A172 (cell line): ENCODE measurements at places on chromosomes 16 and 17. TPM values are rescaled to one million over a fixed set of nuclear protein-coding genes. Genes with fewer than 3 reads are reported as not detected.

NAGS gene
- total RNA-seq = 1.1 and 1.4 TPM in 2 replicates

GRCh38 chr16:84648595-84649510 is 542 bp downstream of the KLHL36 start:
- no peak for DNase-seq

DNA sequence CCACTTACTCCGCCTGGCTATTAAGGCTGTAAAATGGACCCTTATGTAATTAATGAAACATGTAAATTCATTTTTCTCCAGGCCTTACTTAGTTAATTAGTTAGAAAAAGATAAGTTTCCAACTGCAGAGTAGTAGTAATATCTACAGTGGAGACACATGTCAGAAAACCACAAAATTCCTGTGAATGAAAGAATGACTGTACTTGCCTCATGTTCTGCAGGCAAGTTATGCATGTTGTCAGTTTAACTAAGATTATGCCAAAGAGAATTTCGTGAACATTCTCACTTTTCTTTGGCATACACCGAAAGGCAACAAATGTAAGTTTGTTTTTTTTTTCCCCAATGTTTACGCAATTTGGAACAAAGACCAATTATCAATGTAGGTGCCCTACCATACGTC is 16.8 kb upstream of the CCL1 start:
- DNase-seq = no peak

GRCh38 chr17:7849130-7849750 is 5.6 kb upstream of the TMEM88 start:
- DNase-seq = no peak
